ENCODE measurements at places on chromosomes 3 and 15.

DNA sequence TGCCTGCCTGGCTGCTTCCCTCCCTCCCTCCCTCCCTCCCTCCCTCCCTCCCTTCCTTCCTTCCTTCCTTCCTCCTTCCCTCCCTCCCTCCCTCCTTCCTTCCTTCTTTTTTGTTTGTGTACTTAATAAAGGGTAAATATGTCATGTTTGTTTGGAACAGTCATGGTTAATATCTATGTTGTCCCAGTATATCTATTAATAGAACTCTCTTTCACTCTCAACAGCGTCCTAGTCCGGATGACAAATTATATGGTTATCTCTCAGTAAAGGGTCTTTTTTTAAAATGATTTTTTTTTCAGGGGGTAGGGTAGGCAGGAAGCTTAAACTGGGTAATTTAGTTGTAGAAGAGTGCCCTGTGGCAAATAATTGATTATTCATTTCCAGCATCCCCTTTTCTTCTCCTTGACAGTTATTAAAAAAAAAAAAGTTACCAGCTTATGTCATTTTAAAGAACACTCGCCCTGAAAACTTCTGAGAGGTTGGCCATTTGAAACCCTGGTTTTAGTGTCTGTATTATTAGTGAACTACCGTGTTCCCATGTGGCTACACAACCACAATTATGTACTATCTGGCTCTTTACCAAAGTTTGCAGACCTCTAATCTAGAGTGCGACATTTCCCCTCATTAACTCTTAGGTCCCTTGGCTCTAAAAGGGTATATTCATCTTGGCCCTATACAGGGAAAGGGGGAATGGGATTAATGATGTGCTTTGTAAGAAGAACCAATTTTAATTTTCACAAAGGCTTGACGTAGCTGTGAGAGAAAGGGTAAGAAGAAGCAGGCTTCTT, 13.7 kb downstream of the TAGLN3 start:
- no peak for DNase-seq

- no peak for DNase-seq
Measured at GRCh38 chr3:168883145-168883544, 780.4 kb downstream of the MECOM start.

- no peak for DNase-seq
Measured at GRCh38 chr3:29144807-29145206, 136.1 kb upstream of the RBMS3 start.

- no peak for DNase-seq
Measured at GRCh38 chr3:153624310-153625030, 462.4 kb downstream of the RAP2B start.

DNA sequence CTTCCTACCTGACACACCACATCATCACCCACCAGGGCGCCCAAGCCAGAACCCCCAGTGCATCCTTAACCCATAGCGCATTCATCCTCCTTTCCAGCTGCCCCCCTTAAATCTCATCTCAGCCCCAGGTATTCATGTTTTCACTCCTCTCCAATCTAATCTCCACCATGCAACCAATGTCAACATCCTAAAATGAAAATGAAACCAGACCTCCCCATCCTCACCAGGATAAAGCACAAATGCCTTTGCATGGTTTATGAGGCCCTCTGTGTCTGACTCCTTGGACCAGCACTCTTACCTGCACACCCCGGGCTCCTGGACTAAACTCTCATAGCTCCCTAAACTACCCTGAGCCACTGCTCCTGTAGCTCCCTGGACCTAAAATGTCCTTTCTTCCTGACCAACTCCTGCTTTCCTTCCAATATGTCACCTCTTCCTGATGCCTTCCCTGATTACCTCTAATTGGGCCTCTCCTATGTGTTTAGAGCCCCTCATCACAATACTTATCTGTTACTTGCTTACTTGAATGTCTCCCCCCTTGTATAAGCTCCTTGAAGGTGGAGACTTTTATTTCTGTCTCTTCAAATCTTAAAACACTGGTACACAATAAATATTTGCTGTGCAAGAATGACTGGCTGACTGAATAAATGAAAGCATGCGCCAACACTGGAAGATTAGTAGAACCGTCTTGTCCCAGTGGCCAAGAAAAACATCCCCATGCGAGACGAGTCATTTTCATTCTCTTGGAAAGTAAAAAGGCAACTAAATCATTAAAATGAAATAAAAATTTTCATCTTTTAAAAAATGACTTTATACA, 142.5 kb downstream of the XXYLT1 start:
- no peak for DNase-seq

- DNase-seq: no peak
Measured at GRCh38 chr3:2735392-2735894, 374.7 kb downstream of the IL5RA start.

GRCh38 chr3:117234331-117234730, 524.8 kb downstream of the TUSC7 start:
- DNase-seq: no peak

GRCh38 chr15:78808550-78808949, 2.7 kb downstream of the ADAMTS7 start:
- peak; percentile 38 for DNase-seq

- no peak for DNase-seq
Measured at GRCh38 chr15:58501636-58502188, 69.9 kb downstream of the LIPC start.

DNA sequence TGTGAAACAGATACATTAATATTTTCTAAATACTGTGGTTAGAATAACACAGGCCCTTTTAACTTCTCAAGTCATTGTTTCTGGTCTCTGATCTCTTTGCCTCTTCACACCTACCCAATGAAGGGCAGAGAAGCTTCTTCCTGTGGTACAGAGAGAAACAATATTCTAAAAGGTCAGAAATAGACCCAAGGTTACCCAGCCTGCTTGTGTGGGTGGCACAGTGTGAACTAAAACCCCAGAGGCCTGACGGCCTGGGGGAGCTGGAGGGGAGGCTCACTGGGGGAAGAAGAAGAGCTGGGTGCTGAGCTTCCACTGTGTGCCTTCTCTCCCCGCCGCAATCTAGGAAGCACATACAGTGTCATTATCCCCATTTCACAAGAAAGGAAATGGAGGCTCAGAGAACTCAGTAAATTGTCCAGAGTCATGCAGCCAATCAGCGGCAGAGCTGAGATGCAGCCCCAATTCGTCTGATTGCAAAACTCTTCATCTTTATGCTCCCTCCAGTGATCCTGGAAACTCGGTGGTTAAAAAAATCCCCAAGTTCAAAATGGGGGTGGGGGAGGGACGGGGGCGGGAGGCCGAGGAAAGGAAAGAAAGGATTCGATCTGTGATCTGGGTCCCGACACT, 64.1 kb upstream of the HEG1 start:
- DNase-seq: peak; percentile 29

DNA sequence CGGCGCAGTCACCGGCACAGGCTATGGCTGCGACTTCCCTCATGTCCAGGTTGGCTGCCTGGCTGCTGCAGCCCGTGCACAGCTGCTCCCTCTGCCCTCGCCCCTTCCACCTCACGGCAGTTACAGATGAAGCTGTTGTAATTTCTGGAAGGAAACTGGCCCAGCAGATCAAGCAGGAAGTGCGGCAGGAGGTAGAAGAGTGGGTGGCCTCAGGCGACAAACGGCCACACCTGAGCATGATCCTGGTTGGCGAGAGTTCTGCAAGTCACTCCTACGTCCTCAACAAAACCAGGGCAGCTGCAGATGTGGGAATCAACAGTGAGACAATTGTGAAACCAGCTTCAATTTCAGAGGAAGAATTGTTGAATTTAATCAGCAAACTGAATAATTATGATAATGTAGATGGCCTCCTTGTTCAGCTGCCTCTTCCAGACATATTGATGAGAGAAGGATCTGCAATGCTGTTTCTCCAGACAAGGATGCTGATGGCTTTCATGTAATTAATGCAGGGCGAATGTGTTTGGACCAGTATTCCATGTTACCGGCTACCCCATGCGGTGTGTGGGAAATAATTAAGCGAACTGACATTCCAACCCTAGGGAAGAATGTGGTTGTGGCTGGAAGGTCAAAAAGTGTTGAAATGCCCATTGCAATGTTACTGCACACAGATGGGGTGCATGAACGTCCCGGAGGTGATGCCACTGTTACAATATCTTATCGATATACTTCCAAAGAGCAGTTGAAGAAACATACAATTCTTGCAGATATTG, 13.2 kb upstream of the GNB4 start:
- DNase-seq: no peak

GRCh38 chr3:25695731-25696420, 31.2 kb upstream of the TOP2B start:
- peak; percentile 51 for DNase-seq

DNA sequence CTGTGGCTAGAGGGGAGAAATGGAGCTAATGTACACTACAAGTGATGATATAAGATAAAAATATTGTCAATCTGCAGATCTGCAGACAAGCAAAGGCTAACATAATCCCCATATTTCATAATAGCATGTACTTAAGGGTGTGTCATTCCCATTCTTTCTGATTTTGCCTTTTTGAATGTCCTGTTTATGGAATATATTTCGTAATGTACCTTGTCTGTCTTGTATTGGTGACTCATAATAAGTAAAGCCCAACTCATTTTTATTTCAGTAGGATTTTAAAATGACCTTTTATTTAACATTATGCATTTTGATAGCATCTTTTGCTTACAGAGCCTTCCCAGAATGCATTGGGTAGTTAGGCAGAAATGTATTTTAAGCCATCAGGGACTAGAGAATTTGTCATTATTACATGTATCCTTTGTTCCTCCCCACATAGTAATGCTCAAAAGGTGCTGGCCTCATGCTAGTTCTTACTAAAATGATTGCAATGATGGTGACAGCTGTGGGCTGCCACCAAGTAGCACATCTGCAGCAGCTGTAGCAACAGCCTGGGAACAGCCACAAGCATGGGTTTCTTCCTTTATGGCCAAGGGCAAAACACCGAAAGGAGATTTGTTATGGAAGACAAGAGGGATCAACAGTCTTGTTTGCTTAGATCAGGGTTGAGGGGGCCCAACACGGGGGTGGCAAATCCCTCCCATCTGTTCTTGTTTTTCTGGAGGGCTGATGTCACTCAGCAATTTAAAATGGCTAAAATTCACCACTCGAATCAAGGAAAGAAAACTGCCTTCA, 188.5 kb downstream of the CADPS start:
- DNase-seq: no peak

GRCh38 chr15:75989875-75990274, 22.3 kb downstream of the NRG4 start:
- no peak for DNase-seq

DNA sequence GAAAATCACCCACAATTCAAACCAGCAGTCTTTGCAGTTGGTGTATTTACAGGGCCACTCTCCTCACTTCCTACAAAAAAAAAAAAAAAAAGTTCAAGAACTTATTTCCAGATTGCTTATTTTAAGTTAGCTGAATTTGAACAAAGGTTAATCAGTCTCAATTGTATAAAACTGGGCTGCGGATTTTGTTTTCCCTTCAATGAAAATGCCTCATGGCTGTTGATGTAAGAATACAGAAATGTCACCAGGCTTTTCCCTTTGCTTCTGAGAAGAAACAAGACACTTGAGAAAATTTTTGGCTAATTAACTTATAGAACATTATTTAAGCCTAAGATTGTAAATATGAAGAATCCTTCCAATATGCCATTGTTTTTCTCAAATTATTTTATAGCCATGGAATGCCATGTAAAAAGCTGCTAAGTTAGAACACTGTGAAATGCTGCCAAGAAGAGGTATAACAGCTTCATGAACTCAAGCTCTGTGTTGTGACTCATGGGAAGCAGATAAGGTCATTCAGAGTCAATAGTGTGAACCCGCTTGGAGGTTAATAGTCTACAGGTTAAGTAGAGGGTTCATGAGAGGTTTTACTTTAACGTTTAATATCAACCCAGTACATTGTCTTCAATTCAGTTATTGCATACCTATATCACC, 84.3 kb upstream of the ABI3BP start:
- no peak for DNase-seq

DNA sequence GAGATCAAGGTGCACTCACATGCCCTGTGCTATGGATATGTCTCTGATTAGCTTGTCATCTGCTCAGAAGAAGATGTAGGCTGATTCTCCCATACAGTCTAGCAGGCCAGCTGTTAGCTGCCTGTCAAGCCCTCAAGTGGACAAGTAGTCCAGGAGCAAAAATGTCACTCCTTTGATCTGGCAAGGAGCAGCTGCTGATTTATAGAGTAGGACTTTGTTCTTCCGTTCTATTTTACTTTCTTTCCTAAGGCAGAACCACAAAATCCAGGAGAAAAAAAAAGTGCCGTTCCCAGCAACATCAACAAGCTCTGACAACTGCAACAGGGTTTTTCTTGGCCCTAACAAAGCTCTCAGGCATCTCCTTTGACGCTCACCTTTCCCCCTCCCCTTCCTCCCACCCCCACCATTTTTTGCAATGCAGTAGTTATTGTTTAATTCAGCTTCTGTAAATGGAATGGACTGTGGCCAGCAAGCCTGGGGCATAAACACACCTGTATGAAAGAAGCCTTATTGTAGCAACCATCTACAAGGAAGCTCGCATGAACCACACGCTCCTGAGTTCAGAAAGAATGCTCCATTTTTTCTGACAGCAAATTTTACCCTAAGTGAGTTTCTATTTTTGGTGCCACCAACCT, 196.3 kb downstream of the MEIS2 start:
- DNase-seq: no peak

DNA sequence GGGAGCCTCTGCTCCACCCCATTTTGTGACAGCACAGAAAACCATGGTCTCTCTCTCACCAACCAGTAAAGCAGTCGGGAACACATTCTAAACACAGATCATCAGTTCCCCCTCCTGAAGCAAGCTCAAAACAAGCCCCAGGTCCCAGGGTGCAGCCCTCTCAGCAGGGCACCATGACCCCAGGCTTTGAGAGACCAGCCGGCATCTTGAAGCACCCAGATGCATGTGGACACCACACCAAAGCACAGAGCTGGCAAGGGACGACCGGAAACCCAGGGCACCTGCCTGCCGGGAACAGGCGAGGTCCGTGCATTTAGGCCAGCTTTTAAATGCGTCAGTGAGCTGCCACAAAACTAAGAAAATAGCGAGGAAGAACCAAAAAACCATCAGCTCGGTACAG, 103.2 kb upstream of the IQSEC1 start:
- no peak for DNase-seq

DNA sequence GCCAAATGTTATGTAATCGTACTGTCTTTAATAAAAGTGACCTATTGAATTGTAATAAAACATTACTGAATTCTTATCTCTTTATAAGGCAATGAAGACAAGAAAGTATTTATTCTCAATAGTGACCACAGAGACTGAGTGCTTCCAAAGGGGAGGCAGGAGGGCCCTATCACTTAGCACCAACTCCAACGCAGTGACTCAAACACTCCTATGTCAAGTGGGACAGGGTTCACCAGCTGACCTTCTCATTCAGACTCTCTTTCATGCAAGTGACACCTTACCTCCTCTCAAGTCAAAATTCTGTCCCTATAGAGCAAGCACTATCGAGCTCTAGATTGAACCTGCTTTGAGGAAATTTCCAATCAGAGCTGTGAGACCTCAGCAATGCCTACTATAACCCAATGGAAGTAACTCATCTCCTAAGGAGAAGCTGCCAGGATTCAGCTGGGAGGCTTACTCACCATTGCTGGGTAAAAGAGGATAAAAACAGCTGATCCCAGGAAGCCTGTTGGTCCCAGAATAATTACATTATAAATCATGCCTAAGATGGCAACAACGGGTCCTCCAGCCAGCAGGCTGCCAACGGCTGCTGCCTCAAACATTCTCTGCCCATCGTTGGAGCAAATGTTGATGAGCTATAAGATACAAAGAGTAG, 35.6 kb downstream of the ABCC5 start:
- no peak for DNase-seq
